Stimulated activated CD4-positive, alpha-beta T cell treated with anti-CD3 and anti-CD28 coated beads, Interleukin-2, amount 100 ng/mL, for 24 hours (primary cell): ENCODE measurements at places on chromosomes 2 and 18.

GRCh38 chr2:55003706-55004639, 46.3 kb downstream of the RTN4 start:
- DNase-seq: no peak

GRCh38 chr2:13522917-13523821, 806.4 kb downstream of the TRIB2 start:
- no peak for DNase-seq

DNA sequence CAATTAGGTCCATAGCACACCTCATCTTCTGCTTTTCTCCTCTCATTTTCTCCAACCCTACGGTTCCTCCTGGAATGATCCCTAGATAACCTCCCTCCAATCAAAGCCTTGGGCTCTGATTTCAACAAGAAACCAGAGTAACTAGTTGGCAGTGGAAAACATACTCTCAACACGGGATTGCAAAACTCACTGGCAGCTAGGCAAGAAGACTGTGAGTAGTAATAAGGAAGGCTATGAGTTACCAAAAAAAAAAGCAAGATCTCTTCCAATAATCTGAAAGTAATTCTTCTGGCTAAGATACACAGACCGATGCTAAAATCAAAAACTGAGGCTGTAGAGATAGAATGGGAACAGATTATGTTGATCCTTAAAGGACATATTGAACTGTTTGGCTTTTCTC, 28.4 kb upstream of the CCDC102B start:
- DNase-seq: no peak

DNA sequence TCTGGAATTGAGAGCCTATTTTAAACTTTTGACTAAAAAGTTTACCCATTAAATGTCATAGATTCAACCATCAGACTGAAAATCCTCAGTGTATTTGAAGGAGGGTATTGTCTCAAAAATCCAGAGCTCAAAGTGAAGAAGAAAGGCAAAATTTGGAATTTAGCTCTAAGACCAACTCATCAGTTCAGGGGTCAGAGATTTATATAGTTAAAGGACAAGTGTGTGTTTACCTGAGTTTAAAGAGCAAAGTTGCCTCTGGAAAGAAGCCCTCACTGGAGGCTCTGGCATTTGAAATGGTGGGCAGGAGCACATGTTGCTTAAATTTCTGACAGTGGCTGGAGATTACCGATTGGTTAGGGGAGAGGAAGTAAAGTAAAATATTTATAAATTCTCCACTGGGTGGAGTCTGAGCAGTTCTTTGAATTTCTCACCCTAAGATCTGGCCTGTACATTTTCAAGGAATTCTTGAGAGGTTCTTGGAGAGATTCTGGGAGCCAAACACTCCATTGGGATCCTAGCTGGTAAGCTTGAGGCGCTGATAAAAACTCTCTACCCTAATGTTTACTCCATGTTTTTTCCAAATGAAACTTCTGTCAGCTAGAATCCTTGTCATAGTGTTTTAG, at the start of gene KYNU:
TSS of gene KYNU (plus strand) at position 449 of the 623 bp plus-strand sequence. CDS start 7,704 bp downstream, outside the sequence.
- DNase-seq: no peak

GRCh38 chr2:54083445-54083844, 32.0 kb upstream of the ACYP2 start:
- DNase-seq: no peak

DNA sequence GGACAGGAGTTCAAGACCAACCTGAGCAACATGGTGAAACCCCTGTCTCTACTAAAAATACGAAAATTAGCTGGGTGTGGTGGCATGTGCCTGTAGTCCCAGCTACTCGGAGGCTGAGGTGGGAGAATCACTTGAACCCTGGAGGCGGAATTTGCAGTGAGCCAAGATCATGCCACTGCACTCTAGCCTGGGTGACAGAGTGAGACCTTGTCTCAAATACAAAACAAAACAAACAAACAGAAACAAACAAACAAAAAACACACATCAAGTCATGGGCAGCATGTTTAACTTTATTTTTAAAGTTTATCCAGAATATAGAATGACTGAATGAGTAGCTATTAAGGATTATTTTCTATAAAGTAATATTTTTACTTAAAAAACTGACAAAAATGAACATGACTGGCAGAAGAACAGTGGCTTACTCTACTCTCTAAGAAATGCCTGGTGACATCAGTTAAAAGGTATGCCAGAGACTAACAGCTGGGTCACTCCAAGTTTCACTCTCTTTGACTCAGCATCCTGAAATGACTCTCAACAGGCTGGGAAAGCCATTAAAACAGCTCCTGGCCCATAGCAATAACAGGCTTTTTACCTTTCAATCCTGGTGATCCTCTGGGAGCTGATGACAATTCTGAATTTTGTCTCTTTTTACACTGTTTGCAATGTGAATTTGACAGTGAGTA, 281.6 kb upstream of the STON1 start:
- DNase-seq: no peak

DNA sequence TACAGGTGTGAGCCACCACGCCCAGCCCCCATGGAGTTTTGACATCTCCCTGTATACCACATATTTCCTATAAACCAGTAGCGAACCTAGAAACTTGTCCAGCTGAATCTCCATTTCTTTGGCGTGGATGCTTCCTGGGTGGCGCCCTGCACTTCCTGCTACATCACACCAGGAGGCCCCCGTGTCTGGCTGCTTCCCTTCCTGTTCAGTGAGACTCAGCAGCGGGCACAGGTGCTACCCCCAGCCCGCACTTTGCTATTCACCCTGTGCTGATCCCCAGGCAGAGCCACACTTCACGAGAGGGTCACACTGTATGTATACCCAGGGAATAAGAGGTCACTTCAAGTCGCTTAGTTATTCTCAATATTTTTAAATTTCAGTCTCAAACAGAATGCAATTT, 35.0 kb downstream of the CYP27C1 start:
- DNase-seq: peak; percentile 24

DNA sequence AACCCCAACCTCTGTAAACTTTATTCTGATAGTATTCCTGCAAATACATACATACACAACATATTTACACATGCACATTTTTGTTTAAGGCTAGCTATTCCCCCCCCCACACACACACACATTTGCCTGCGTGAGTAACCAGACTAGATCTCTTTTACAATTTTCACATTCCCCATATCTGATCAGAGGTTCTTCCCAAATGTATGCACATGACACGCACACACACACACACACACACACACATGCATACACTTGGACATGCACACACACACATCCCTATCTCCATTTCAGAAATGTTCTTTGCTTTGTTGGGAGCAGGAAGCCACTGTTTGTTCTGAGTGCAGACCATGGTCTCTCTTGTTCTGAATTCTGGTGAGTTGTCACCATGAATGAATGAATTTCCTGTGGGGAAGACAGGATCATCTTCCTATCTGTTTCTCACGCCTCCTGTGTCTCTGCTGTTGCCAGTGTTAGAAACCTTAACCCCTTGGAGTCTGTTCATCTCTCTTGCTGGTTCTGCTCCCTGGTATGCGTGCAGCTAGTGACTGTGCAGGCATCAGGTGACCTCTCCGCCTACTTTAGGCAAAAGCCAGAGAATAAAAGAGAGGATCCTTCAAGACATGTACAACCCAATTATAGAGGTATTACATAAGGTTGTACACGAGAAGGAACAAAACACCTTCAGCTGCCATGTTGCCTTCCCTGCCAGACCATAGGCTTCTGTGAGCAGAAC, 251.0 kb upstream of the RAB12 start:
- no peak for DNase-seq

DNA sequence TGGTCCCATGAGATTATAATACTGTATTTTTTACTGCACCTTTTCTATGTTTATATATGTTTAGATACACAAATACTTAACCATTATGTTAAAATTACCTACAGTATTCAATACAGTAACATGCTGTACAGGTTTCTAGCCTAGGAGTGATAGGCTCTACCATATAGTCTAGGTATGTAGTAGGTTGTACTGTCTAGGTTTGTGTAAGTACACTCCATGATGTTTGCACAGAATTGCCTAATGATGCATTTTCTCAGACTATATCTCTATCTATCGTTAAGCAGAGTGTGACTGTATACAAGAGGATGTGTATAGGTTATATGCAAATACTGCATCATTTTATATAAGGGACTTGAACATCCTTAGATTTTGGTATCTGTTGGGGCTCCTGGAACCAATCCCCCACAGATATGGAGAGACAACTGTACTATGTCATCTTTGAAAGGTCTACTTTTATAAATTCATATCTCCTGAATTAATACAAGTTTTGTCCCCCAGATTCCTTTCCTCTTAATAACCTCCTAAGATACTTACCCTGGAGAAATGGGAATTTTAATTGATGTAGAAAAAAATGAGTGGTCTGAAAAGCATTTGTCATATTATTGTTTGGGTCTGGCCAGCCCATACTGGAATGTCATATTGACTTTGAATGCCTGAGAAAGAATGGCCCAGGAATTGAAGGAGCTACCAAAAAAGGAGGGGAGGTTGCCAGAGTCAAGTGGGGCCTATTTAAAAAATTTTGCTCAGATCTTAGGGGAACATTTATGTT, 36.6 kb downstream of the EHBP1 start:
- DNase-seq: no peak

- DNase-seq: no peak
These were observed 531.9 kb downstream of the PARD3B start for GRCh38 chr2:205077159-205077558.

- DNase-seq: no peak
These were observed 136.1 kb downstream of the SH3BP4 start for GRCh38 chr2:235087832-235088495.

- peak; percentile 47 for DNase-seq
These were observed 775 bp downstream of the SPRED2 start for GRCh38 chr2:65431421-65432226.

- DNase-seq: no peak
These were observed 36.5 kb upstream of the ARMC9 start for GRCh38 chr2:231161877-231162329.

- no peak for DNase-seq
These were observed 3.0 kb downstream of the LYG1 start for GRCh38 chr2:99297994-99298393.

GRCh38 chr2:12442476-12442847, 274.3 kb upstream of the TRIB2 start:
- DNase-seq: no peak

GRCh38 chr2:122072666-122073065, 317.2 kb downstream of the TSN start:
- DNase-seq: no peak

GRCh38 chr2:8606226-8606625, 75.6 kb upstream of the ID2 start:
- DNase-seq: no peak

- no peak for DNase-seq
These were observed 27.2 kb downstream of the CROCC2 start for GRCh38 chr2:240933048-240933965.

DNA sequence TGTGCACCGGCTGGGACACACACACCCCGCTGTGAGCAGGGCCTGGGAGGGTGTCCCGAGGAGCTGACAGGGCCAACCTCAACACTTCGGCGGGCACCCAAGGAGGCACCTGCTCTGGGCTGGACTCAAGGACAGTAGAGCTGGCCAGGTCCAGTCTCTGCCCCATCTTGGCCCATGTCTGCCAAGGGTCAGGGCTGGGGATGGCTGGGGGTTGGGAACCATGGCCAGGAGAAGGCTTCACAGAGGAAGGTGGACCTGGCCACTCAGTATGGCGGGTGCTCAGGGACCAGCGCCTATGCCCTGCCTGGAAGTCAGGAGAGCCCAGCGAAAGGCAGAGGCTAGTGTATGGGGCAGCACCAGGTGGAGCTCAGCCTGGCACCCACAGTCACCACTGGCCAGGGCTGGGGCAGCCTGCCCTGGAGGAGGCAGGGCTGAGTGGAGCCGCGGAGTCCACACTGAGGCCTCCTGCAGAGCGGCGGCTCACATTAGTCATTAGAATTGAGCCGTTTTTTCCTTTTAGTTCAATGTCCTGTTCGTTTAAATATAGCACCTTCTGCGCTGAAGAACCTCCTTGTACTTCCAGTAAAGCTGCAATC, 4.2 kb downstream of the ERFE start:
- DNase-seq: no peak
